ENCODE measurements at places on chromosomes 1 and 21.

DNA sequence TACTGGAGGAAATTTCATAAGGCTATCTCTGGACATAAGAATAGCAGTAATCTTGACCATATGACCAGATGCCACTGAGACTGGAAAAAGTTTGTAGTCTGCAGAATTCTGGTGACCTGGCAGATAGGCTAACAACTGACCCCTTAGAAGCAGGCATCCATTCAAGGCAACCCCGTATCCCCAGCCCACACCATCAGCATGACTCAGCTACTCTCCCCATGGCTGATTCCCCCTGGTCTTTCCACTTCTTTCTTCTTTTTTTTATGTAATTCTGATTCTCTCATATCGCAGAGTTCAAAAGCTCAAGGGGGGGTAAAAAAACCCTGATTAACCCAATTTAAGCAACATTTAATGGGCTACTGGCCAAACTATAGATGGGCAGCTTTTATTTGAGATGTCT, 243.1 kb downstream of the ZNF648 start:
- no peak for DNase-seq

- DNase-seq: no peak
These were observed 34.8 kb downstream of the ADAM30 start for GRCh38 chr1:119861547-119861946.

GRCh38 chr1:14604414-14604813, 5.9 kb downstream of the KAZN start:
- DNase-seq: no peak

DNA sequence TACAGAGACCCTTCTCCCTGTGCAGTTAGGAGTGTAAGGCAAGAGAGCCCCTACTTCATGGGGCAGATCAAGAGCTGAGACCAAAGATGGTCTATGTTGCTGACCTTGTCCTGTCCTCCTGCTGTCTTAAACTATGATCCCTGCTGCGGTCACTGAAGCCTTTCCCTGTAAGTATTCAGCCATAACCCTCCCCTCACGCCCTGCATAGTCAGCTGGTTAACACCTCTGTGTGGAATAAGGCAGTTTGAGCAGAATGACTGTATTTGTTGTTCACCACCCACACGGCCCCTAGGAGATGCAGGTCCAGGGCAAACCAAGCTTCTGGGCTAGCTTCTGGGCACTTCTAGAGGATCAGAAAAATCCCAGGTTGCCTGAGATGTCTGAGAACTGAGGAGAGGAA, 356 bp downstream of the TSPAN1 start:
- no peak for DNase-seq

DNA sequence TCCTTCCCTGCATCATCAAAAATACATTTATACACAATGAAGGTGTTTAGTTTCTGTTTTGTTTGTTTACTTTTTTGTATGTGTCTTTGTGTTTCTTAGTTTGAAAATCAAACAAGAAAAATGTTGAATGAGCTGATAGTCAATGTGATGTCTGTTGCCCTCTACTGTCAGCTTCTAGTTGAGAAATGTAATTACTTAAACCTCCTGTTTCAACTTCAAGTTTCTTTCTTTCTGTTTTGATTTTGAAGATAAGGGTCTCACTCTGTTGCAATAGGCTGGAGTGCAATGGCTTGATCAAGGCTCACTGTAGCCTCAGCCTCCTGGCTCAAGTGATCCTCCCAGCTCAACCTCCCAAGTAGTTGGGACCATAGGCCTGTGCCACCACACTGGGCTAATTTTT, 37.5 kb downstream of the SPTA1 start:
- no peak for DNase-seq

Measured in mesenteric fat pad (tissue), 1 donor.